ENCODE measurements at places on chromosomes 7 and 10.

GRCh38 chr7:144388950-144389349 is 14.5 kb downstream of the NOBOX start:
- DNase-seq, result no peak

DNA sequence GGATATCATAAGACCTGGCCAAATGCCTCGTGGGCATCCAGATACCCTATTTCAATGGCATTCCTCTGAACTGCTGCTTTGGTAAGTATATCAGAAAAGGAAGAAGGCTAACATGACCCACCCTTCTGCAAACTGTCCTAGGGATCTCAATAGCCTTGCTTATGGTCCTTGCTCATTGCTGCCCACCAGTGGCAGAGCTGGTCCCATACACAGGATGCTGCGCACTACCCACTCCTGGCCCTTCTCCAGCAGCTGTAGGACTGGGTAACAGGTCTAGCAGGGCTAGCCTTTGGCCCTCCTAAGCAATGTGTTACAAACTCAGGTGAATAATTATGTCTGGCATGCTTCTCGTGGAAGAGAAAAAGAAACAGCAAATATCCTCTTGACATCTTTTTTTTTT is 72.5 kb downstream of the C10orf90 start:
- peak; percentile 73 for DNase-seq

DNA sequence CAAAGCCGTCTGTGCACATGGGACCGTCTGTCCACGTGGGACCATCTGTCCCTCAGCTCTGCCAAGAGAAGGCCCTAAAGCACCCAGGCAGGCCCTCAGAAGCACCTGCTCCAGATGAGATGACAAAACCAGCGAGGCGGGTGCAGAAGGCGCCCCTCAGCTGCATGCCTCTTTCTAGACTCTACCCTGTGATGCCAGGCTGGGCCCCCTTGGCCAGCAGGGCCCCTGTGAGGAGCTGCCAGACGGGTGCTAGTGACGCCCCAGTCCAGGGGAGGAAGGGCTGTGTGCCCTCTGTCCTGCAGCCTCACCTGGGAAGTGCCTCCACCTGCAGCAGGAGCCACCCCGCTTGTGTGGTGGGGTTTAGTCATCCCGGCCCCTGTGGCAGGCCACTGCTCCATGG is 309.2 kb upstream of the SHH start:
- DNase-seq, result no peak

- DNase-seq, result no peak
Observed at GRCh38 chr10:5895804-5896203, 5.8 kb downstream of the FBH1 start.

DNA sequence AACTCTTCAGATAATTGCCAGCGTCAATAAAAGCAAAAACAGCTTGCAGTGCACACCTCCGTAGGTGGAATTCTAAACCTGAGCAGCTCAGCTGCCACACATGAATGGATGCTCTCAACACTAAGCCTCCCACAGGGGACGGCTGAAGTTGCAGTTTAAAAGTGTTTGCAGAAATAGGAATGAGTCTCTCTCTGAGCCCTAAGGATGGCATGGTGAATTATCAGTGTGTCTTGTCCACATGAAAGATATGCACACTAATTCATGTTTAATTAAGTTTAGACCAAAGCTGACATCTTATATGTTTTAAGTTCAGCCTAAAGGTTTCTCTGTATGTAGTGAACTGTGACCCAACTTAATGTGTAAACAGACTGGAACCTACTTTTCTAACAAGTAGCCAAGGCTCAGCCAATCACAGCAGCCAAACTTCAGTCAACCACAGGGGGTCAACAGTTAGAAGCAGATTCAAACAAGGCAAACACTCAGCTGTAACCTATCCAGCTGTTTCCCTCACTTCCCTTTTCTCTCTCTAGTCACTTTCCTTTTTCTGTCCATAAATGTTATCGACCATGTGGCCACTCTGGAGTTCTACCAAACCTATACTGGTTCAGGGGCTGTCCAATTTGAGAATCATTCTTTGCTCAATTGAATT is 38.1 kb downstream of the CTTNBP2 start:
- DNase-seq, result no peak

DNA sequence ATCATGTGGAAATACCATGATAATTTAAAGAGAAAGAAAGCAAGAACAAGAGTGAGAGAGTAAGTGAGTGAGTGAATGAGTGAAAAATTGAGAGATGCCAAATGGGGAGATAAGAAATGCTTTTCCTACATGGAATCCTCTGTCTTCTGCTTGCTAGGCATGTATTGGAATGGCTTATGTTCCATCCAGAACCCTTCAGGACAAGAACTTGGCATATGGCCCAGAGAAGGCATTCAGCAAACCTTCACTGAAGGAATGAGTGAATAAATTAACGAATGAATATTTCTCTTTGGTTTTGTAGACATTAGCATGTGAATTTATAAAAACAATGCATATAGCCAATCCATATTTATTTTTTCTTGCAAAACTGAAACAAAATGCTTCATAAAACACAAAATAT is 162.2 kb downstream of the LRRTM3 start:
- no peak for DNase-seq

DNA sequence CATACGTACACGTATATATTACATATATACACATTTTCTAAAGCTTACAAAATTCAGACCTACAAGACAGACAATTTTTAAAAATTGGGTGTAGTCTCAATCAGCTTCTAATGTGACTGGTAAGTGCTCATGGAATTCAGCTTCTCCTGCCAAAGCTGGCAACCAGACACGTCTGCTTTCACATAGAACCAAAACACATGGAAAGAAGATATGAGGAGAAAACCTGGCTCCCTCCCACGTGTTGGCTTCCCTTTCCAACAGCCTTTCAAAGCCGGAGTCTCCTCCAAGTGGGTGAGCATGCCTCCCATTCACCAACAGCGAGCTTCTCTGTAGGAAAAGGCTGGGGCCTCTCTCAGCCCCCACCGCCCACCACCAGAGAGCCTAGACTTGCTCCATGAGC is 33.4 kb downstream of the CDCA7L start:
- DNase-seq, result no peak

- DNase-seq, result peak; percentile 74
Observed at GRCh38 chr7:70775570-70776156, 356.3 kb upstream of the GALNT17 start.

GRCh38 chr10:42939685-42940366 is 137.0 kb upstream of the RET start:
- DNase-seq, result no peak

DNA sequence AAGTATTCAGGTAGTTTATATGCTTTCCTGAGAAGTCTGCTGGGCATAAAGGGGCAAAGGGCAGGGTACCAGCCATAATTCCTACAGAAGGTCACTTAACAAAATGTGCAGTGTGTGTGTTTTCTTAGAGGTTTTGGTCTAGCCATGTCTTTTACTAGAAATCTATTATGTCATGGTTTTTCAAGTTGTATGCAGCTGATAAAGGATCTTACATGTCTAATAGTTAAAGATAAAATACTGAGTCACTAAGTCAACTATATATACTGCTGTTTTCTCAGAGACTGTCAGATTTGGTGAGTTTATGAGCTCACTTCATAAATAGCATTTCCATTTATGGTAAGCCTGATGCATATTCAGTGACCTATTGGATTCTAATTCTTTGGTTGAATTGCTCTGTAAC is 7.7 kb downstream of the CASP2 start:
- no peak for DNase-seq

- DNase-seq, result no peak
Observed at GRCh38 chr7:116772423-116772863, 89.9 kb upstream of the CAPZA2 start.

DNA sequence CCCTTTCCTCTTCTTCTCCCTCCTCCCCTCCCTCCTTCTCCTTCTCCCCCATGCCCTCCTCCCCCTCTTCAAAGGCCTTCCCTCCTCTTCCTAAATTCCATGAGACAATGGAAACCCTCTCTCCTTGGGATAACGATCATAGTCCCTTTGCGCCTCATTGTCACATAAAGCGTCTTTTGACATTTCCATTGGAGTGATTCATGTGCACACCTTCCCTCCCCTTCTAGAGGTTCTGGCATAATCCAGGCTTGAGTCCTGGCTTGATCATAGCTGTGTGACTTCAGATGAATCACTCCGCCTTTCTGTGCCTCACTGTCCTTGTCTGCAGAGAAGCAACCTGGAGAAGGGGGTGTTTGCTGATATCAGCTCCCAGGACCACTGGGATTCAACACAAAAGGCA is 204.2 kb downstream of the TNS3 start:
- DNase-seq, result no peak

DNA sequence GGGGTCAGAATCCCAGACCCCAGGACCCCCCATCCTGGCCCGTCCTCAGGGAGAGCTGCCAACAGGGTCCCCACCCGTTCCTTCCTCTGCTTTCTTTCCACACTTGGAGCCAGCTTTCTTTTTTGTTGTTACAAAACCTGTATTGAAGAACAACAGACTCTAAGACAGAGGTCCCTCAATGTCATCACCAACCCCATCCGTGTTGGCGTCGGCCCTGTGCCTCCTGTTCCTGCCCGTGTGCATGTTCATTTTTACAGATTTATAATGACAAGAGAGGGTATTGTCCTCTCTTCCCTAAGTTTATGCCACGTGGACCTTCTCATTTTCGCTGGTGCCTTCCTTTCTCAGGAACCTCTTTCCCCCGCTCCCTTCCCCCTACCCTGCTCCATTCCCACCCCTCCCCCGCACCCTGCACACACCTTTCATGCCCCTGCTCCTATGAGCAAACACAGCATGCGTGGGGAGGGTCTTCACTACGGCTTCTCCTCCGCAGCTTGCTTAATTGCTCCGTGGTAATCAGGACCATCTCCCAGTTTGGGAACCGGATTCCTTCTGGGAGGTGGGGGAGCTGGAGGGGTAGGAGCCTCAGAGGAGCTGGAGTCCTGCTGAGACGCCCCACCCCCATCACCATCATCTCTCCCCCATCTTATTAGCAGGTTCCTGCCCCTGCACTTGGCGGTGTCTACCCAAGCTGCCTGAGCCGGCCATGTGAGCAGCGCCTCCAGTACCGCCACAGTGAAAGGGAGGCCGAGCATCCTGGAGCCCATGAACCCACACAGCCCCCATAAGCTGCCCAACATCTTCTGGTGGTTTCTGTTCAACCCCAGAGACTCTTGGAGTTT is 88.0 kb upstream of the INSIG1 start:
- no peak for DNase-seq

- no peak for DNase-seq
Observed at GRCh38 chr7:92071032-92071431, 63.2 kb downstream of the CYP51A1 start.

- DNase-seq, result no peak
Observed at GRCh38 chr7:152406491-152406890, 29.3 kb downstream of the KMT2C start.

DNA sequence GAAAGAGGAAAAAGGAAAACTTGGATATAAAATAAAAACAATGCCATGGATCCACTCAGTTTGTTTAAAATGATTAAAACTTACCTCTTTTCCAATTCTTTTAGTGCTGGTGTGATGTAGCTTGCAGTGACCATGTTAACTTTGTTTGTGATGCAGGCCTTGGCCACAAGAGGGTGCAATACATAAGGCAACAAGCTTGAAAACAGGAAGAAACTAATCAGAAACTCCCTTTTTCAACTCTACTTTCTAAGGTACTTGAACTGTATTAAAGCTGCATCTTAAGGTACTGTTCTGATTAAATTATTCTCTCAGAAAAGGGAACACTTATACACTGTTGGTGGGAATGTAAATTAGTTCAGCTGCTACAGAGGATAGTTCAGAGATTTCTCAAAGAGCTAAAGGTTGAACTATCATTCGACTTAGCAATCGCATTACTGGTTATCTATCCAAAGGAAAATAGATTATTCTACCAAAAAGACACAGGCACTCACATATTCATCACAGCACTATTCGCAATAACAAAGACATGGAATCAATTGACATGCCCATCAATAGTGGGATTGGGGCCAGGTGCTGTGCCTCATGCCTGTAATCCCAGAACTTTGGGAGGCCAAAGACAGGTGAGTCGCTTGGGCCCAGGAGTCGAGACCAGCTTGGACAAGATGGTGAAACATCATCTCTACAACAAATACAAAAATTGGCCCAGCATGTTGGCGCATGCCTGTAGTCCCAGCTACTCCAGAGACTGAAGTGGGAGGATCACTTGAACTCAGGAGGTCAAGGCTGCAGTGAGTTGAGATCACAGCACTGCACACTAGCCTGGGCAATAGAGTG is 50.9 kb downstream of the AASS start:
- DNase-seq, result peak; percentile 87

DNA sequence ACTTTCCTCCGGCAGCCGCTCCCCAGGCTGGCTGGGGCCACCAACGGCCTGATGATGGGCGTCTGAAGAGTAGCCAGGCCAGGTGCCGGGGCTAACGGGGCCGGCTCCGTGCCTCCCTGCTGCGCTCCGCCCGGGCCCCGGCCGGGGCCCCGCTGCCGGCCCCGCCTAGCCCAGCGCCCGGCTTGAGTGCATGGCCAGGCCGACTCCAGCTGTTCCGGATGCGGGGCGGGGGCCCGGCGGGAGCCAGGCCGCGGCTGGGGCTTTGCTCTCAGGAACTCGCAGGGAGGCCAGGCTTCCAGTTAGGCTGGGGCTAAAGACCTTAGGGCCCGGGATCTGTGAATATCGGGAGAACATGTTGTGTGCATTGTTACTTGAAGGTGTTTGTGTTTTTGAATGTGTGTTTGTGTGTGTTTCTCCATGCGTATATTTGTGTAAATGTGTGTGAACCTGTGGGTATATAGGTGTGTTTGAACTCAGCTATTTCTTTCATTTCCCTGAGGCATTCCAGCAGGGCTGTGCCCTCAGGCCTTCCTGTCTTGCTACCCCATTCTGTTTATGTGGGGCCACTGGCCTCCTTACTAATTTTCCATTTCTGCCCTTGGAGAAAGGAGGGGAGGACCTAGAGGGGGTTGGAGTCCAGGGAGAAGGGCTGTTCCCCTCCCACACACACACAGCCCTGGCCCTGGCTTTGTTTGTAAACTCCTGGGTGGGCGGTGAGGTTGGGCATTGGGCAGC is 1.1 kb upstream of the LBX1 start:
- DNase-seq, result no peak

DNA sequence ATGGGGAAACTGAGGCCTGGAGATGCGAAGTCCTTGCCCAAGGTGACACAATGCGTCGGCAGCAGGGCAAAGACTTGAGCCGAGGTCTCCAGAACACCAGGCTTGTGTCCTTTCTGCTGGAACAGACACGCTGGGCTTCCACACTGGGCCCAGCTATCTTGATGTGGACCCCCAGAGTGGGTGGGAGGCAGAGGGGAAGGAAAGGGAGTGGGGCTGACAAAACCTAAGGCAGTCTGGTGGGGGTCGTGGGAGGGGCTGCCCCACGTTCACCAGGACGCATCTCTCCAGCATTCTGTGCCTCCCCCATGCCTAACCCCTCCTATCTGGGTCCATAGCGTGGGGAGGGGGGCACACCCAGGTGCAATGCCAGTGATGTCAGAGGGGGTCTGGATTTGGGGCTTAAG is 38.1 kb downstream of the PPIF start:
- no peak for DNase-seq

Data from Karpas-422 (cell line).